ENCODE measurements at places on chromosomes 4 and X.

DNA sequence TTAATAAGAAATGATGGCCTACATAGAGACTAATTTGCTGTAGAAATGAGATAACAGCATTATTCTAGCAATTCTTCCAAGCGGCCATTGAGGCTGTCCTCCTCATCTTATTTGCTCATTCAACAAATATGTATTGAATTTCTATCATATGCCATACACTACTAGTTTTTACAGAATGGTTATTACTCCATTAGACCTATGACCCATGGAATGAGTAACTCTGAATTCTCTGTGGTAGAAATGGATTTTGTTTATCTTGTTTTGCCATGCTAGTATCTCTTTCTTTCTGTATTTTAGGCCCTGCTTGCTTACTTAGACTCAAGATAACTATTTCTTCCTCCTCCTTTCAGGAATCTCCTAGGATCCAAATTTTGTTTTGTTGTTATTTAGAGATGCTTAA is 103.5 kb downstream of the RPA4 start:
- DNase-seq = no peak

DNA sequence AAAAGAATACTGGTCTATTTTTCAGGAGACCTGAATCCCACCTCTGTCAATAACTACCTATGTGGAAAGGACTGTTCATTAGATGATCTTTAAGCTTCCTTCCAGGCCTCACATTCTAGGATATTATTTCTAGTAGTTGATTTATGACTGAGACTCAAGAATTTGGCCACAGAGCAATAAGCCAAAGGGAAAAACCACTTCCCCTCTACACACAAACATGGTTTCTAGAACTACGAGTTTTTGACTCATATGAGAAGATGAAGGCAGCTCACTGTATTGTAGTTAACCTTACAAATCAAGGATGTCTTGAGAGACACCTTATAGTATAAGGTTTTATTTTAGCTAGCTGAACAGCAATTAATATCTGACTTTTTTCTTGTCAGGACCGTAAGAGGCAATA is 36.9 kb upstream of the GDPD2 start:
- no peak for DNase-seq

DNA sequence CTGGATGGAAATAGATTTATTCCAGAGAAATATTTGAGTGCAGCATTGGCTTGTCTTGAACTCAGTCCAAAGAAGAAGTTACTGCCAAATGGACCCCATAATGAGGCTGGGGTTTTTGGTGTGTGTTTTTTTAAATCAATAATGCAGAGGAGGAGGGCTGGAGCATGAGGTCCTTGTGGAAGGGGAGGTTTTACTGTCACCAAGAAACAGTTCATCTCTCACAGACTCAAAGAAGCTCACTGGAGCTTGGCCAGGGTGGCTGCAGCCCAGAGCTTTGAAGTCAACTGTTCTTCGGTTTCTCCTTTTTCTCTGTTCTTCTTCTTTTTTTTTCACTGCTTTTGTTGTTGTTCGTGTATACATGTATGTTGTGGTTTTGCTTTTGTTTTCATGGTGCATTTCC is 377.7 kb downstream of the FBXW7 start:
- no peak for DNase-seq

DNA sequence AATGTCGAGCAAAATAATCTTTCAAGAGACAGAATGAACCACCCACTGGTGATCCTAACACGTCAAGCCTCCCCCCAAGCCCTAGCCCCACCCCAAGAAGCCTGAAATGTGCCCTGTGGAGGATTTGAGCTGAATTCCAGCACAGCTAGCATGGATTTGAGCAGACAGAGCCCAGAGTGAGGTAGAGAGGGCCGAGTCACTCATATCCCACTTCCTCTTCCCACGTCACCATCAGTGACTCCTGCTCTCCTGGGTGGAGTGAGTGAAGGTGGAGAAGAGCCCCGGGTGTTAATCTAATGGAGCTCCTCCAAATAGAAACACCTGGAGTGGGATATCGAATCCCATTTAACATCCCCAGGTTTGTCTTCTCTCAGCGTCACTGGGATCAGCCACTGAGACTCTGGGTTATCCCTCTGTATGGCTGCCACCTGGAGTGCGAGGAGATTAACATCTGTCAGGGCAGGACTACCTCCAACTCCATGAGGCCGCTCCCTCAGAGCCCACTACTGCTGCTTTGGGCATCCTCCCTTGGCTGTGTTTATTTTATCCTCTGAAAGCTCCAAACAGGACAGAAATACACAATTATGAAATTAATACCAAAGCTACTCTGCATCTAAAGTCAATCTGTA is 136.6 kb downstream of the NWD2 start:
- no peak for DNase-seq
